ENCODE measurements at places on chromosomes 4 and X. TPM values are rescaled to one million over a fixed set of nuclear protein-coding genes. Genes with fewer than 3 reads are reported as not detected.

GRCh38 chr4:103365285-103365684 is 167.1 kb upstream of the CENPE start:
- DNase-seq = no peak

DNA sequence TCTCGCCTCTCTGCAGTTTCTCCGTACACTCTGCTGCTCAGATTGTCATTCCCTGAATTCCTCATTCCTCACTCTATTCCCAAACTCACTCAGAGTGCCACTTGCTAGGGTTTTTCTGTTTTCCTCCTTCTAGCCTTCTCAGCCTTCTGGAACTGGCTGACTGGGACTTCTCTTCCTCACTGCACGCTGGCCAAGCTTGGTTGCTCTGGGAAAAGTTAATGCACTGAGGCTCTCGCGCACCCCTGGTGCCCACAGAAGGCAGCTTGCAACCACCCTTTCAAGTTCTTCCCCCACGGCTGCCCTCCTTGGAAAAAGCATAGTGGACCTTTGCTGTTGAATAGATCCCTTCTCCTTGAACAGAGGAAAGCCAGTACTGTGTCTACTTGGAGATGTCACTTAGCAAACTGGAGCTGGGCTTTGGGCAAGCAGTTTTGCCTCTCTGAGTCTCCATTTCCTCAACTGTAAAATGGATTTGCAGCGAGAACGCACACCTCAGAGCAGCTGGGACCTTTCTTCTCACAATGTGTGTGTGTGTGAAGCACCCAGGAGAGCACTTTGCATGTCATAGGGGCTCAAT is 6.0 kb upstream of the CCKAR start:
- no peak for DNase-seq

GRCh38 chrX:25017667-25018247 is 2.0 kb upstream of the ARX start:
- no peak for DNase-seq

GRCh38 chr4:81786063-81786763 is 314.5 kb upstream of the RASGEF1B start:
- no peak for DNase-seq

Gene BEND4
- total RNA-seq = not detected

Gene UCHL1
- 28.4 TPM for total RNA-seq

All from bronchial epithelial cell (primary cell).